ENCODE measurements at places on chromosomes 6 and 20.

GRCh38 chr6:149220882-149221773 is 96.4 kb upstream of the TAB2 start:
- no peak for DNase-seq

- DNase-seq, result no peak
These were observed 29.2 kb downstream of the ERMARD start for GRCh38 chr6:169780571-169781091.

GRCh38 chr20:42173440-42173839 is 555.3 kb upstream of the CHD6 start:
- no peak for DNase-seq

- no peak for DNase-seq
These were observed 146.0 kb upstream of the PHACTR1 start for GRCh38 chr6:12570461-12571030.

GRCh38 chr6:13147376-13147775 is 181.0 kb downstream of the TBC1D7 start:
- no peak for DNase-seq

- no peak for DNase-seq
These were observed 564.0 kb upstream of the AGPAT4 start for GRCh38 chr6:161837854-161838253.

DNA sequence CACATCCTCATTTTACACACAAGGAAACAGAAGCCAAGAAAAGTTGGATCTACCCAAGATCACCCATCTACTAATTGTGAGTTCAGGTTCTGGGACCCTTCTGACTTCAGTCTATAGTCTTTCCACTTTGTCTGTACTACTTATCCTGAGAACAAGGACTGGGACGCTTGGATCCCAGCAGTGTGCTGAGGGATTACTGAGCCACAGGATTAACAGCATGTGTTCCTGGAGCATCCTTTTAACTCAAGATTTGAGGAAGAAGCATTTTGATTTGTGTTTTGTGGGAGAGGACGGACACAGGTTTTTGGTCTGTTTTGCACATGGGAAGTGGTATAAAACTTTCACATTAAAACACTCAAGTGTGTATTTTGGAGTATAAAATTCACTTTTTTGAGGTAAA is 4.4 kb downstream of the ENPP4 start:
- DNase-seq, result no peak

- no peak for DNase-seq
These were observed 110.7 kb downstream of the ADTRP start for GRCh38 chr6:11667876-11668275.
